ENCODE measurements at places on chromosomes 6 and 20.

- no peak for DNase-seq
Observed at GRCh38 chr20:24989162-24989561, 3.4 kb downstream of the APMAP start.

DNA sequence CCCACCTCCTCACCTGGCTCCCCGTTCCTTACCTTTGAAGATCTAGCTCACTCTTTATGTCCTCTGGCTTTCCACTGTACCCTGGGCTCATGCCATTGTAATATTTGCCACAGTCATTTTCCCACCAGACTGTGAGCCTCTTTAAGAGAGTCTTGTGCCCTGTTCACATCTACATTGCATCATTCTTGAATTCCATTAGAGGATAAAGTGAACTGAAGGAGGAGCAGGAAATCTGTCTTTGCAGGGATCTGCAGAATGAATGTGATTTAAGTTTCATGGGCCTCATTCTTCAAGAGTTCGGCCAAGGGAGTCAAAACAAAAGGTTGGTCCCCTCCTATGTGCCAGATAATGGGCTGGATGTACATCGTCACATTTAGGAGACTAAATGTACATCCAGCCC is 272.6 kb upstream of the CITED2 start:
- DNase-seq: no peak

DNA sequence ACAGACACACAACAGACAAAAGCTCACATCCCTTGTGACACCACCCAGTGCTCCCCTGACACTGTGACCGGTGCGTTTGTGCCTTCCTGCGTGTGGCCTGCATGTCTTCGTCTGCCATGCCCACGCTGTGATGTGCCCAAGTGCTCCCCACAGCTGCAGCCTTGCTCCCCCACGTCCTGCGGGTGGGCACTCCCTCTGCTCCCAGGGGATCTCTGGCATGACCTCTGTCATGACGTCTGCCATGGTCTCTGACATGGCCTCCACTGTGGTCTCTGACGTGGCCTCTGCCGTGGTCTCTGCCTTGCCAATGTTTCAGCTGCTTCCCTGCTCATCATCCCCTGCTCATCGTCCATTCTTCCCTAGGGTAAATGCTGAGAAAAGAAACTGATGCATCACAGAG is 200.9 kb downstream of the DLL1 start:
- DNase-seq: no peak

DNA sequence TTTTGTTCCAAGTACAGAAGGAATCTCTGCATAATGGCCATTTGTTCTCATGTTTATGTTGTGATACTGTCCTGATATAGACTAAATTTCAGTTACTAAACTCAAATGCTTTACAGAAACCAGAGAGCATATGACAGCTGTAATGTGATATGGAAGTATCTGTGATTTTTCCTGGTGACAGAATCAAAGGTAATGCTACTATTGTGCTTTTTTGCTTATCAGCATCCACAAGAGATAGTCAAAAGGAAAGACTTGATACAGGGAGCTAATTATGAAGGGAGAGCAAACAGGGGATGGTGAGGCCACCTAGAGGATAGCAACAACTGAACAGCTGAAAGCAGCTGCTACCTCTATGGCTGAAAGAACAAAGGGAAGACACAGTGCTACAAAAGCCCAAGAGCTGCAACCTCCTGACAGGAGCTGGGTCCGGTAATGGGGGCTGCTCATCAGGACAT is 181.4 kb downstream of the PHF3 start:
- DNase-seq: no peak
